T-helper 2 cell (primary cell): ENCODE measurements at places on chromosomes 2 and 18.
A peak's percentile ranks its signal among the peaks of the same experiment; 100 is the strongest.

DNA sequence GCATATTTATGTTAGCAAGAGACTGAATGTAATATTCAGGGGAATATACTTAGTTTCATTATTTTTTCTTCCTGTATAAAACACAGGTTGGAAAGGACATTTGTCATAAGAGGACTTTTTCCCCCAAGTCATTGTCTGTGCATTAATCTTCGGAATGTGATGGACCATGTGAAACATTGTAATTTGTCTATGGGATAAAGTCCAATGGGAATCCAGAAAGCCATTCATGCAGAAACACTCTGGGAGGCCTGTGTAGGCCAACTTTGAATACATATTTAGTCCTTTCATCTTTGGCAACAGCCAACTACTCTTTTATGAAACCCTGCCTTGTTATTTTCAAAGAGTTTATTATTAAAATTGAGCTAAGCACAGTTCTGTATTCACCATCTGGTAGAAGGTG is 386.4 kb downstream of the PIK3C3 start:
- DNase-seq = no peak

- DNase-seq = no peak
These were observed 376.4 kb upstream of the FAM98A start for GRCh38 chr2:33975498-33975897.

- no peak for DNase-seq
These were observed 1615.8 kb upstream of the TMEFF2 start for GRCh38 chr2:193810533-193810932.

- no peak for DNase-seq
These were observed 8.4 kb upstream of the CD226 start for GRCh38 chr18:69956057-69956456.

- no peak for DNase-seq
These were observed 21.2 kb downstream of the ATIC start for GRCh38 chr2:215332872-215333595.

DNA sequence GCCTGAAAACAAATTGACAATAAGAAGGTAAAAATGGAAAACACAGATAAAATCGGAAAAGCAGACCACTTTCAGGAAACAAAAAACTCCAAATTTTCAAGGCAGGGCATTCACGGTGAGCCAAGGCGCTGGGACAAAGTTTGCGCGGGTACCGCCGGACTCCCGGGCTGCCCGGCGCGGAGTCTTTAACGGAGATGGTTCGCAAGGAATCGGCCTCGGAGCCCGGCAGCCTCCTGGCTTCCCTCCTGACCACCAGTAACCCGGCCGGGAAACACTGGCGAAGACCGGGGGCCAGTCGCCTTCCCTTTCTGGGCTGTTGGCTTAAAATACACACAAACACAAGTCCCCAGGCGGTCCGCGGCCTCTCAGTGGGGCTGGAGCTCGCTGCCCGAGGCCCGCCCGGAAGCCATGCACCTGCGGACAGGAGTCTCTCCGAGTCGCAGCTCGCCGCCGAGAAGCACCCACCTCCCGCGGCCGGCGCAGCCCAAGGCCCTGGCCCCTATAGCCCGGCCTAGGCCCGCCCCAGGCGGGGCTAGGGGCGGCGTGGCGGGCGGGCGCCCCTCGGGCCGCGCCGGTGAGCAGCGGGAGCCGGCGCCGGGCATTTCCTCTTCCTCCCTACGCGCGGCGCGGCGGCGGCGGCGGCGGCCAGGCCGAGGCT is 622 bp upstream of the KCMF1 start:
- DNase-seq = peak; percentile 29

DNA sequence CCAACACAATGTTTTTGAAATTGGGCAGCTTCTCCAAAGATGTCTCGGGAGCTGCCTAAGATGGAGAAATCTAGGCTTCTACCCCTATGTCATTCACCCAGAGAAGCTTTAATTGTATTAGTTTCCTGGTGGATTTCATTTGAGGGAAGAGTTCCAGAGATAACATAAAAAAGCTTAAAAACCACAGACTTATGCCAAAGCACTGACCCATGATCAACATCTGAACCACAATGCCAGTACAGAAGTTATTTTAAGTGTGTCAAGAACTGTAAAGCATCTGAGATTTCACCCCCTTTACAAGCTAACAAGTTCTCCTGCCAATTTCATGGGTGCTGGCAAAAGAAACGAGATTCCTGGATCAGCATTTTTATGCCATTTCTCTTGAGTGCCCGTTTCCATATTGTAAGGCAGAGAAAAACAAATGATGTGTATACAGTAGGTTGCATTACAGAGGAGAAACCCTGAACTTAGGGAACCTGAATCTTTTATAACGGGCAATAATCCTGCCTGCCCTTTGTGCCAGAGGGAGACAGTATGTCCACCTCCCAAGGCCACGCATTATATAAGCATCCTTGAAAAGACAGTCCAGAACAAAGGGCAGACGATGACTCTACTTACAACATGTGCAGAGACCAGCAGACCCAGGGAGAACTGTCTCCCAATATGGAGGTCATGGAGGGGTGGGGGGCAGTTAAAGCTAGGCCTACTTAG is 44.1 kb downstream of the MREG start:
- DNase-seq = no peak

DNA sequence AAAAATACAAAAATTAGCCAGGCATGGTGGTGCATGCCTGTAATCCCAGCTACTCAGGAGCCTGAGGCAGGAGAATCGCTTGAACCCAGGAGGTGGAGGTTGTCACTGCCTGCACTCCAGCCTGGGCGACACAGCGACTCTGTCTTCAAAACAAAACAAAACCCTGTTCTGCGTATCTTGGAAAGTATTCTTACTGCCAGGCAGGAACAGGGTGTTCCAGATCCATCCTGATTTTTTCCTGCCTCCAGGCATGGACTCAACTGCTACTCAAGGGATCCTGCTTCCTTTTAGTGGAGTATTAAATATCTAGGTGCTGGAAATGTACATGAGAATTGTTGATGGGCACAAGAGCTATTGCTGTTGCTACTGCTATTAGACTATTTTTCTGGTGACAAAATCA is 12.3 kb downstream of the HSPD1 start:
- no peak for DNase-seq

- no peak for DNase-seq
These were observed 16.3 kb upstream of the LYG1 start for GRCh38 chr2:99317161-99317872.

DNA sequence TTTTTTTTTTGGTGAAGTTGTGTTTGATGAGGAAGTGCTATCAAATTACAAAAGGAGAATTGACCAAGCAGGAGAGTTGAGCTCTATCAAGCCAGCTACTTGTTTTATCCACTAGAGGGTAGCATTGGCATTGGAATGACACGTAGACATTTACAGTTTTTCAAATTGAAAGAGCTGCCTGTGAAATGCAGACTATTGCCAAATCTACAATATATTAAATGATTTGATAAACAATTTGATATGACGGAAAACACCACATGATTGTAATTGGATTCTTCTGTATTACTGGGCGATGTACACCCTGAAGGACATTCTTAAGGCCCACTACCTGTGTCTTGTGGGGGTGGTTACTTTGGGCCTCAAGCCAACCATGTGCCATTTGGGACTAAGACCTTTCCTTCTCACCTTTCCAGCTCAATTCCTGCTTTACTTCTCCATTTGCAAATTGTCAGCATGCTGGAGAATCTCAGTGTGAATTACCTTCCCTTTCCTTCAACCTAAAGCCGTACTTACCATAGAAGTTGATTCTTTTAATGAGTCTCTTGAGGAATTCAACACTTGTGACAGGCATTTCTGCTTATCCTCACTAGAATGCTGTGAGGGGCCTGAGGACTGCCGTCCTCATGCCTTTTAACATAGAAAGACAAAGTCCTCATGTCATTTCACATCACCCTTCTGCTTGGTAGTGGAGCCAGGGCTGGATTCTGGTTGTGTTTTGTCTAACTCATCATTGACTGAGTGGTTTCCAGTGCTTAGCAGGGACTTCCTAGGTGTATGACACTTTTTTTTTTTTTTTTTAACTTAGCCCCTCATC is 134.8 kb upstream of the THUMPD2 start:
- no peak for DNase-seq

GRCh38 chr2:27932396-27932795 is 41.9 kb downstream of the BABAM2 start:
- DNase-seq = no peak

- no peak for DNase-seq
These were observed 1868.8 kb upstream of the CELF4 start for GRCh38 chr18:39434223-39434920.
